NCI-H1417 (cell line): ENCODE measurements at places on chromosomes 2 and 18.

DNA sequence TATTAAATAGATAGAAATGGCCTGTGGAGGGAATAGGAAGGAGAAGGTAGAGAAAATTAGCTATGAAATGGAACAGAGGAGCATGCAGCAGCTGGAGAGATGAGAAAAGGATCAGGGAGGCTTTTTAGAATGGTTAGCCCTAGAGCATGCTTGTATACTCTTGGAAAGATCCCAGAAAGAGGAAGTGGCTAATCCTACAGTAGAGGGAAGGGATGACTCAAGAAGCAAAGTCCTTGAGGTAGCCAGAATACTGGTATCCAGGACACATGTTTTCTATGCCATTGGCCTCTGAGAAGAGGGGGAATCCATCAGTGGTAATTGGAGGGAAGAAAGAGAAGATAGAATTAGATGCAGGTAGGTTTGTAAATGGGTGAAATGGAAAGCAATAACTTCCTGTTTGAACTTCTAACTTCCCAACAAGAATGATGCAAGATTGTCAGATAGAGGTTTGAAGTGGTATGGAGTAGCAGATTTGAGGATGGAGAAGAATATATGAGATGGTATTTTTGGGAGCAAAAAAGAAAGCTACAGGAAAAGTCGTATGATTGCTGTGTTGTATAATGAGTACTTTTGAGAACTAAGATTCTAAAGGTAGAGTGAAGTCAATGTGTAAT, 17.1 kb upstream of the OSBPL6 start:
- no peak for DNase-seq

DNA sequence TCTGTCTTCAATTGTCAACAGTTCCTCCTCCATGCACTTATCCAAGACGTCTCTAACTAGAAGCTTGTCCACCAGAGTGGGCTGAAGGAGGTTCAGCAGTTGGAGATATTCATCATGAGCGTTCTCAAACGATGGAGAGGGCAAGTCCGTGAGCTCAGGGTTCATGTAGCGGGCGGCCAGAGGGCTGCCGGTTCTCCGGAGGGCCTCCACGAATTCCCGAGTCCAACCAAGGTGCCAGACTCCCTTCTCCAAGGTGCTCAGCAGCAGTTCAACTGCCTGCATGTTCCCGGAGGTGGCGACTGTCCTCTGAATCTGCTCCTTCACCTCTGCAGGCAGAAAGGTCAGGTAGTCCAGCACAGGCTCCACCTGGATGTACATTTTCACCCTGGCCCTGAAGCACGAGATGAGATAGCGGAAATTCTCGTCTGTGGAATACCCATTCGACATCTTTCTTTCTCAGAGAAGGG, 590 bp downstream of the IFIH1 start:
- DNase-seq = no peak

DNA sequence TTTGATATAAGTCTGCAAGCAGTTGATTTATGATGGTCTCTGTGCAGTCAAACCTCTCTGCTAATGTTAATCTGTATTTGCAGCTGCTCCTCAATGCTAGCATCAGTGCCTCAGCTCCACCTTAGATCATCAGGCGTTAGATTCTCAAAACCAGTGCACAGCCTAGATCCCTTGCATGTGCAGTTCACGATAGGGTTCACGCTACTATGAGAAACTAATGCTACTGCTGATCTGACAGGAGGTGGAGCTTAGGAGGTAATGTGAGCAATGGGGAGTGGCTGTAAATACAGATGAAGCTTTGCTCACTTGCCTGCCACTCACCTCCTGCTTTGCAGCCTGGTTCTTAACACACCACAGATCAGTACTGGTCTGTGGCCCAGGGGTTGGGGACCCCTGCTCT, 18.4 kb downstream of the RBKS start:
- DNase-seq = no peak

- no peak for DNase-seq
Observed at GRCh38 chr2:194289712-194290346, 1367.2 kb upstream of the SLC39A10 start.

- peak; percentile 99 for DNase-seq
Observed at GRCh38 chr2:4381049-4381448, 677.7 kb downstream of the DCDC2C start.

GRCh38 chr2:104434318-104434792, 419.6 kb upstream of the POU3F3 start:
- DNase-seq = peak; percentile 23

GRCh38 chr2:40138314-40138713, 313.6 kb downstream of the SLC8A1 start:
- DNase-seq = no peak

DNA sequence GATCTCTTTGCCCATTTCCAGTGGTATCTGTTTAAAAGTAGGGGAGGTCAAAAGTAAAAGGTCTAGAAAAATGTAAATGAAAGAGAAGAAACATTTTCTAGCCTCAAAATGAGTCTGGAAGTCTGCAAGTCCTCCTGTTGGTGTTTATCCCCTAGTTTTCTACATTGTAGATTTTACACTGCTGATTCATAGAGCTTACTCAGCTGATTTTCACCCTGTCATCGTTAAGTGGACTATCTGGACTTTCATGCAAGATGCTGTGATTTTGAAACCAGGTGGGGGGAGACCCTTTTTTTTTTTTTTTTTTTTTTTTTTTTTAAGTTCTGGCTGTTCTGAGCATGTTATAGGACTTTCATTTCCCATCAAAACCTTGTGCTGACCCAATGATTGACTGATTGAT, 10.3 kb downstream of the HOXD3 start:
- no peak for DNase-seq
